Stimulated activated CD8-positive, alpha-beta memory T cell treated with anti-CD3 and anti-CD28 coated beads, Interleukin-4, amount 100 ng/mL, for 1 hour (primary cell): ENCODE measurements at places on chromosomes 7 and 10.
A peak's percentile ranks its signal among the peaks of the same experiment; 100 is the strongest.

DNA sequence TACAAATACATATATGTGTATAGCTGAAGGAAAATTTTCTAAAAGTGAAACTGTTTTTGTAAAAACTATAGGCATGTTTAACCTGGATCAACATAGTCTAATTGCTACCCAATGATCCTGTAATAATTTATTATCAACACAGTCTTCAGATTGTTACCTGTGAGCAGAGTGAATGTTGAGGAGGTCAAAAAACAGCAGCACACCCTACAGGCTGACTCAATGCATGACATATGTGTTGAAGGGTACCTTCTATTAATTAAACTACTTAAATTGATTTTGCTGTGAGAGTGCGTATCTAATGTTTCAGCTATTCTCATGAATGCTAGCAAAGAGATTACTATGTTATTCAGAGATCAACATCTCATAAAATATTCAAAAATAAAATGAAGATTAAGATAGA lies 411.4 kb downstream of the TNS3 start:
- no peak for DNase-seq

- DNase-seq: no peak
Observed at GRCh38 chr10:49280001-49280408, 19.0 kb upstream of the C10orf71 start.

DNA sequence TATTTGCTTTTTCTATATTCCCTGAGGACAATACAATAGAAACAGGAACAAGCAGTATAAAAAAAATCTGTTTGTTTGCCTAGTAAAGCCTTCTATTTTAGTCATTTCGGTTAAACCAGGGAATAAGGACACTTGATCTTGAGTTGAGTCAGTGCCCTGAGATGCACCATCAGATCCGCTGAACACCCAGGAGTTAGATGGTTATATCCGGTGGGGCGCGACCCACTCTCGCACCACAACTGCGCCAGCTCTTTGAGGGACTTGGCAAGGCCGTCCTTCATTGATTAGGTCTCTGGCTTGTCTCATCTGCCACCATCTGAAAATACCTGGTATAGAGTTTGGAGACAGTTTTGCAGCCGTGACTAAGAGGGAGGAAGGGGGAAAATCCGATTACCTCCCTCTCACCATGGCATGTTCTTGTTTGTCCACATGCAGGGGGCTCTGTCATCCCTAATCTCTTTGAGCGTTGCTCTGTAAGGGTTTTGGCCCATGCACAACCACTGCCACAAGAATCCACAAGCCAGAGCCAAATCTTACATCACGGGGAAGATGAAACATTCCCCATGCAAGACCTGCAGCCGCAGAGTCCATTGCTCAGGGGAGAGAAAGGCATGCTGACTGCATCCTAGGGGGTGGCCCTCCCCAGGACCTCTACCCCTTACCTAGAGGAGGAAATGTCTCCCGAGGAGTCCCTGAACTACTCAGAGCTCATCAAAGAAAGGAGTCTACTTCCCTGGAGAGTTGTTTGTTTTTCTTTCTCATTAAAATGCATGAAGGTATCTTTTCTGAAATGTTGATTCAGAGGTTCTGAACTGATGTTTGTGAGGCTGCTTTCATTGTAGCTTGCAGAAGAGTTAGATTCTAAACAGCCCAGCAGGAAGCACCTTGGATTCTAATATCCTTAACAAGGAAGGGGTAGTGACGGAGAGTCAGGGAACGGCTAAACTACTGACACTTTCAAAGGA lies 101.6 kb upstream of the FAM171A1 start:
- DNase-seq: no peak

DNA sequence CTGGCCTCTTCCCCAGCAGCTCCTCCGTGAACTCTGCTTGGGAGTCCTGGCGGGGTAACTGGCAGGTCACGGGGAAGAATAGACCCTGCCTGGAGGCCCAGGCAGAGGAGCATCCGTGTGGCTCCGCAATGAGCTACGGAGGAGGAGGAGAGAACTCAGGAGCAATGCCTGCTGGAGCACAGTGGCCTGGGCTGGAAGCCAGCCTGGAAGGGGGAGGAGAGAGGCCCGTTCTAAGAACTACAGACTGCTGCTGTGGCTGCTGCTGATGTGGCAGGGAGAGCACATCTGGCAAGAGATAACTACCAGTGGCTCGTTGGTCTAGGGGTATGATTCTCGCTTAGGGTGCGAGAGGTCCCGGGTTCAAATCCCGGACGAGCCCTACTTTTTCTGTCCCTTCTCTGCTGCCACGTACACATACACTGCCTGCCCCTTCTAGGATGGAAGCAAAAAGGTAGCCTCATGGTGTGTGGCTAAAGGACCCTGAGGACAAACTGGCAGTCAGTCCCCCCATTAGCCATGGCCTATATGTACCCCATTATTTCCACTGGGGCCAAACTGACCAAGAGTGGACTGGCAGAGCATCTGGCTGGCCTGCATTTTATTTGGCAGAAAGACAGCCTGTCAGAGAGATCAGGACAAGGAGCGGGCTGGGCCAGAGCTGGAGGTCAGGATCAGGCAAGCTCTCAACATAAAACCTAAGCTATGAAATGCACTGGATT lies 7.7 kb upstream of the OPN1SW start:
- no peak for DNase-seq

DNA sequence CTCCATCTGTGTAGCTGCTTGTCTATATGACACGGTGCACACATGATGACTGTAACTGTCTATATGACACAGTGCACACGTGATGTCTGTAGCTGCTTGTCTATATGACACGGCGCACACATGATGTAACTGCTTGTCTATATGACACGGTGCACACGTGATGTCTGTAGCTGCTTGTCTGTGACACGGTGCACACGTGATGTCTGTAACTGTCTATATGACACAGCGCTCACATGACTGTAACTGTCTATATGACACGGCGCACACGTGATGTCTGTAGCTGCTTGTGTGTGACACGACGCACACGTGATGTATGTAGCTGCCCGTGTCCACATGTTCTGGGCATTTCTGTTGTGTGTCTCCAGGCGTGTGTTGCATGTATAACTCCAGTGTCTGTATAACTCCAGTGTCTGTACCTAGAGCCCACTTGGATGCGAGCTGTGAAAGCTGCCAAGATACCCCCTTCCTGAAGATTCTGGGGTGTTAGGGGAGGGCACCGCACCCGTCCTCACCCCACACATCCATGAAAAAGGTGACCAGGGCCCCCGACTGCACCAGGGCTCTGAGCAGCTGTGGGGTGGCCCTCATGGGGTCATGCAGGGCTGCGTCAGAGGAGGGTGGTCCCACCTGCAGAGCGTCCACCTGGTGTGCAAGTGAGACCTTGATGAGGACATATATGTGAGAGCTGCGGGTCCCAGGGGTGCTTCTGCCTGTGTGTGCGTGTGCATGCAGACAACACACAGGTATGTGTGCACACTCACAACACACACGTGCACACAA lies 137.9 kb downstream of the ELFN1 start:
- DNase-seq: no peak

GRCh38 chr10:20105931-20106330 lies 289.7 kb downstream of the PLXDC2 start:
- no peak for DNase-seq

DNA sequence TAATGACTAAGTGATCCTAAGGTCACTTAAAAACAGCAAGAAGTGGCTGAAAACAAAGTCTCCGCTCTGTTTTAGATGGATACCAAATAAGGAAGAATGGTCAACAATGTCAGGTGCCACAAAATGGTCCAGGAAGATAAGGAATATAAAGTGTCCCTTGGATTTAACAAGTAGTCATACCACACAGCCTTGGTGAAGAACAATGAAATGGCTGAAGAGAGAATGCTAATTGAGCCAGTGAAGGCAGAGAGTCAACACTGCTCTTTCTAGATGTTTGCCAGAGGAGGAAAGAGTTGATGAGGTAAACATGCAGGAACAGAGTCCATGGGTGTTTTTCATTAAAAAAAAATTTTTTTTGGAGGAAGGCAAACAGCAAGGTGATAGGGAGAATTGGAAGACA lies 2.1 kb upstream of the CASD1 start:
- no peak for DNase-seq

GRCh38 chr7:50676740-50677637 lies 105.7 kb downstream of the GRB10 start:
- no peak for DNase-seq

GRCh38 chr7:144545330-144545729 lies 141.8 kb upstream of the NOBOX start:
- no peak for DNase-seq

- DNase-seq: no peak
Observed at GRCh38 chr10:4263601-4263921, 478.6 kb upstream of the KLF6 start.

DNA sequence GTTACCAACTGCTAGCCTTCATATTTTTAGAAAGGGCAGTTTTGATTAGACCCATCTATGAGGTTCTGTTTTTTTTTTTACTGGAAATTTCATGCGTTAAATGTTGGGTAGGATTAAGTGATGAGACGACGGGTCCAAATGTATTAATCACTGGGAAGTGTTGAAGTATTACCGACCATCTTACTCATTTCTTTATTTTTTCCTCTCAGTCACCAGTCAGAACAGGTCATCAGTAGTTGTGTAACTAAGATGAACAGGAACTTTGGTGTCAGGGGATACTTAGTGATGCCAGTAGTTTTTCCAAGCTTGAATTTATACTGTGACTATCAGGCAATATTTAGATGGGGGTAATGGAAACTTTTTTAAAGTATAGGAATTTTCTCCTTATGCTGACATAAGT lies 14.2 kb downstream of the TFAM start:
- no peak for DNase-seq

DNA sequence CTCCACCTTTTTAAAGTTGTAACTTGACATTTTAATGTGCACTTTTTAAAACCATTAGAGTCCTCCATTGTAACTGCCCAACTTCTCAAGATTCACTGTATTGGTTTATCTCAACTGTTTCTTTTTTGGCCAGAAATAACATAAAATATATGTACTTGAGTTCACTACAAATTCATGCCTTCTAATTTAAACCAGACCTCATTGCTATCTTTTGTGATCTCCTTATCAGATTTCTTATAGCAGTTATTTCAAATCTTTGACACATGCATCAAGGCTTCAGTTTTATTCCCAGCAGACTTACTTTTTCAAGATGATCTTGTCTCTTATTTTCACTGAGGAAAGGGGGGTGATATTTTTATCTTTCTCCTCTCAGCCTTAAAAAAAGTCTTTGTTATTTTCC lies 154.3 kb downstream of the PHF14 start:
- no peak for DNase-seq

DNA sequence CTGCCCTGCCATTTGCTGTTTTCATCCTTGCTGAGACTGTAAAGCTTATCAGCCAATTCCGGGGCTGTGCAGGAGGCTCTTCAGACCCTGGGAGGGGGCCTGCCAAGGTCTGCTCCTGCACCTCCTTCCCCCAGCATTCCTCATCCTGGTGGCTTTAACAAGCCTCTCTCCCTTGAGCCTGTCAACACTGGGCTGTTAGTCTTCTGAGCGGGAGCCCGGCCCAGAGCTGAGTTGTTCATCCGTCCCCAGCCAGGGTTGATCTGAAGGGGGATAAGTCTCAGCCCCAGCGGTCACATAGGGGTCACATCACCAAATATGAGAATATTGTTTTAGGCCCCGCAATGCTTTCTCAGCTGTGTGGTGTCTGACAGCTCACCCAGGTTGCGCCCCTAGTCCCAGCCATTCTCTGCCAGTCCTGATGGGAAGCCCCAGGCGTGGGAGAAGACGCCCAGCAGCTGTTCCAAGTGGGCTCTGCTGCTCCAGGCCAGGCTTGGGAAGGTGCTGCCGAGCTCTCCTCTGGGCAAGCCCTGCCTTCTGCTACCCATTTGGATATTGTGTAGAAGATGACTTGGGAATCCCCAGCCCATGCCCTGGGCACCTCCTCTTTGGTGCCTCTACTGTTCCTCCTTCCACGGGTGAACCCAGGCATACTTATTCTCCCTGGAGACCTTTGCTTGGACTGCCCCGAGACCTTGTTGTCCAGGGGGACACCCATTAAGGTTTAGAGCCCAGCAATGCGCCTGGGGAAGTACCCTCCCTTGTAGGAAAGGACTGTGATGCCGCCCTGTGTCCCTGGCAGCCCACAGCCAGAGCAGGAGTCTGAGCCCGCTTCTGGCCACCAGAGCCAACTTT lies 23.5 kb upstream of the TRIM8 start:
- no peak for DNase-seq

DNA sequence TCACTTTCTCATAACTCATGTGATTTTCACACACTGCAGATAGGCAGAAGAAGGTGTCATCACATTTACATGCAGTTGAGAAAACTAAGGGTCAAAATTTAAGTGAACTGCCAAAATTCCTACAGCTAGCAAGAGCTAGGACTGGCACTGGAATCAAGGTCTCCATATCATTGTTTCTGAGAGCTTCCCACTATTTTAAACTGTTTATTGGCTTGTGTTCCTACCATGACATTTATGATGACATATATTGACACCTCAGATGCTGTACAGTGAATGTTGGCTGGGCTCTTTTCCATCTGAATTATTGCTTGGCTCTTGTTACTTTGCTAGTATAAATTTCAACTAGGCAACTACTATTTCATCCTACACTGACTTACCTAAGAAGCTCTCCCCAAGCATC lies 2.0 kb downstream of the THSD7A start:
- no peak for DNase-seq

DNA sequence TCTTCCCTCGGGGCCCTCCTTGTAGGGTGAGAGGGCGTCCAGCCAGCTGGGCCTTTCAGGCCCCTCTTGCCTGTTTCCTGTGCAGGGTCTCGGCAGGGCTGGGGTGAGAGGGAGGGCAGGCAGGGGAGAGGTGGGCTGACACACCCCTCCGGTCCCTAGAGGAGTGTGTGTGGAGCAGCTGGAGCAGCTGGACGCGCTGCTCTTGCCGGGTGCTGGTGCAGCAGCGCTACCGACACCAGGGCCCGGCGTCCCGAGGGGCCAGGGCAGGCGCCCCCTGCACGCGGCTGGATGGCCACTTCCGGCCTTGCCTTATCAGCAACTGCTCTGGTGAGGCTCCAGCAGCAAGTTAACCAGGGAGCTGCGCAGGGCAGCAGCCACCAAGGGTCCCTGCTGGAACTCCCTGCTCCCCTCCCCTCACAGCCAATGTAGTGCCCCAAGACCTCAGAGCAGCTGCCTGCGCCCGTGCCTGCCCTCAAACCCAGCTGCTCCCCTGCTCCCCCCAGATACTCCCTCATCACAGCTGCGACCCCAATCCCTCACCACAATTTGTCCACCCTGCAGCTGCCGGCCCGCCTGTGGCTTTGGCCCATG lies 15.7 kb upstream of the ZNF862 start:
- no peak for DNase-seq

- DNase-seq: no peak
Observed at GRCh38 chr10:23141995-23142394, 46.6 kb downstream of the MSRB2 start.

- DNase-seq: peak; percentile 28
Observed at GRCh38 chr10:14601872-14602725, 172.6 kb downstream of the FAM107B start.

- DNase-seq: no peak
Observed at GRCh38 chr10:99966306-99966705, 43.4 kb downstream of the DNMBP start.

DNA sequence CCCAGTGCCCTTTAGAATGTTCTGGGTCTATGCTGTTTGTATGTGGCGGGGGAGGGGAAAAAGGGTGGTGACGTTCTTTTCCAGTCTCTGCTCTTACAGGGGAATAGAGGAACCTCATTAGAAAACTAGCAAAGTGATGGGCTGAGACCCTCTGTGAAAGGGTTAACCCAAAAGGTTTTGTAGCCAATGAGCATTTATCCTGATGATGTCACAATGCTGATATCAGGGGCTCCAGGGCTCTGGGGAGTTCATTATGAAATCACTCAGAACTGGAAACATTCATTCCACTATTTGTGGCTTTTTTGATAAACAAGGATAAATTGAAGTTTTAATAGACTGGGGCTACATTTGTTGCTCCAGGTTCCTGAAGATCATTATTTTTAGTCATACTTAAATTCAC lies 71.7 kb downstream of the ARID5B start:
- DNase-seq: no peak
